Amygdala (tissue), 56 donors: ENCODE measurements at places on chromosomes 7 and 10.

GRCh38 chr7:44110719-44111635, 6.8 kb downstream of the AEBP1 start:
- DNase-seq: no peak

GRCh38 chr10:100728928-100729861, 16.2 kb upstream of the PAX2 start:
- DNase-seq: no peak

DNA sequence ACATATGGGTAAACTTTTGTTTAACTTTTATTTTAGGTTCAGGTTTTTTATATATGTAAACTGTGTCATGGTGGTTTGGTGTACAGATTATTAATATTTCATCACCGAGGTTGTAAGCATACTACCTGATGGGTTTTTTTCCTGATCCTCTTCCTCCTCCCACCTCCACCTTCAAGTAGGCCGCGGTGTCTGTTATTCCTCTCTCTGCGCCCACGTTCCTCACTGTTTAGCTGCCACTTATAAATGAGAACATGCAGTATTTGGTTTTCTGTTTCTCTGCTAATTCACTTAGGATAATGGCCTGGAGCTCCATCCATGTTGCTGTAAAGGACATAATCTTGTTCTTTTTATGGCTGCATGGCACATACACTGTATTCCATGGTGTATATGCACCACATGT, 1000.0 kb upstream of the CELF2 start:
- DNase-seq: no peak

GRCh38 chr7:142323706-142324105, 65.8 kb upstream of the PRSS58 start:
- DNase-seq: peak; percentile 7

DNA sequence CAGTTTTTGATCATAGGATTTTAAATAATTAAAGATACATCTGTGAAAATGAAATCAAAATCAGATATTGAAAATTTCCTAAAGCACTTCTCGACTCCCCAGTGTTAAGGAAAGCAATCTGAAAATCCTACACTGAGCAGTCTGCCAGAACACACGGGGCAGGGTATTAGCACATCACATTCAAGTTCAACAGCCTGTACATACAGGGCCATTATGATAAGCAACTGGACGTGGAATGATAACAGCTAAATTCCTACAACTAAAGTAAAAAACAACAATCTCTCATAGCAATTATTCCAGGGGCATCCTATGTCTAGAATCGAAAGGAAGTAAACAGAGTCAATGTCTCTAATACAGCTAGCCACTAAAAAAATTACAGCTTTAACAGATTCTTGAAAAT, 31.7 kb downstream of the TRDMT1 start:
- DNase-seq: no peak
